ENCODE measurements at places on chromosomes 12 and 14. TPM values are rescaled to one million over a fixed set of nuclear protein-coding genes. Genes with fewer than 3 reads are reported as not detected.
A peak's percentile ranks its signal among the peaks of the same experiment; 100 is the strongest.

The PSME2 gene
- 536 TPM for total RNA-seq

The GPR33 gene
- total RNA-seq: not detected

The B4GALNT1 gene
- 0.63 TPM for total RNA-seq

The DCN gene
- total RNA-seq: 612 TPM

The TMCC3 gene
- 0.82 TPM for total RNA-seq

GRCh38 chr14:86055512-86056075 lies 525.6 kb downstream of the FLRT2 start:
- peak; percentile 60 for DNase-seq

DNA sequence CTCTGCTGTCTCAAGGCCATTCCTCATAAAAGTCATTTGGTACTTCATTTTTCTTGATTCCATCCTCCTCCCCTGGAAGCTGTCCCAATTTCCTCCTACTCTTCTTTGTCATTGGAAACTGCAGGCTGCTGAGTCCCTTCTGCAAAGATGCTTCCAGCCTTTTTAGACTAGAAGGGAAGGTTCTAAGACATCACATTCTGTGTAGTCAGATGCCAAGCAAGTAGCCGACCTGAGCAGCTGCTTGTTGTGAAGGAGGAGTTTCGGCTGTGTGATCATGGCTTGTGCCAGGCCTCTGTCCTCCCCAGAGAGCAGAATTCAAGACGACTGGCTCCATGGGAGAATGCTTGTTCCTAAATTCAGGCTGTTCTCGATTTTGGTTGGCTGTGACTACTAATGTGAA lies 8.7 kb downstream of the RFC5 start:
- DNase-seq: no peak

DNA sequence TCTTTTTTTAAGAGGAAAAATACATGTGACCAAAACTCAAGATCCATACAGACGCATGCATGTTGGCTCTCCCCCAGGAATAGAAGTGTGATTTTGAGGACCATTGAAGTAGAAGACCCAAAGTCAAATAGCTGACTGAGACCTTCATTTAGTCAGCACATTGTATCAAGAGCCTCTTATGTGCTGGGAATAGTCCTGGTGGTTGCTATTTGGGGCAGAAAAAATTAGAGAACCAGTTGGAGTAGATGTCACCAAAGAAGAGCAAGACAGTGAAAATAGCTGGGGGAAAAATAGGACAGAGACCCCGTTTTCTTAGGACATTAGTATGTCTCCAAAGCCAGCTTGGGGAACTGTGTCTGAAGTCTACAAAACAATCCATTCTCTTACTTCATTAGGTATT lies 93.6 kb downstream of the PELI2 start:
- DNase-seq: peak; percentile 32

- no peak for DNase-seq
Measured at GRCh38 chr14:97270308-97270707, 473.1 kb downstream of the VRK1 start.

DNA sequence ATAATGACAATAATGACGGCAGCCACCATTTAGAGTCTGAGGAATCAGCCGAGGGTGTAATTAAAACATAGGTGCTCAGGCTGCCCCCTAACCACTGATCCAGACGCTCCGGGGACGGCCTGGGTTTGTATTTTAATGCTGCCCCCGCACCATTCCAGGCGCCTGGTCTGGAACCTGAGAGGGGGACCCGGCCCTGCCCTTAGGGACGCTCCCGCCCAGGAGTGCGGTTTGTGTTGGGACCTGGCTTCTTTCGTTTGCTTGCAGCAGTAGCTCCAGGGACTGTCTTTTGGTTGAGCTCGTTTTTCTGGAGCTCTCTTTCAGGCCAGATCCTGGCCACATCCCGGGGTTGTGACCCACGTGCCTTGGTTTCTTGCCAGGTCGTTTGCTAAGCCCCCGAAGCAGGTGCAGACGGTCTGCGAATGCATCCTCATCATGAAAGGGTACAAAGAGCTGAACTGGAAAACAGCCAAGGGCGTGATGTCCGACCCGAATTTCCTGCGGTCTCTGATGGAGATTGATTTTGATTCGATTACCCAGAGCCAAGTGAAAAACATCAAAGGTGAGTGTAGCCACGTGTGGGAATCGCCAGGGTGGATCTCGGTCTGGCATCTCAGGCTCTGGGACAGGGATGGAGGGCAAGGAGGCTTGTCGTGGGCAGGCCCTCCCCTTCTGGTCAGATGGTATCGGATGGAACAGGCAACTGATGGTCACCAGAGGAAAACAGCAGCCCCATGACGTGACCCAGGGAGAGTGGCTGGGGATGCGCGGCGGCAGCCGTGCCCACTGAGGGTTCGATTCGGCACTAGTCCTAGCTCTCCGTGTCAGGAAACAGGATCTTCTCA lies 63.5 kb downstream of the CCDC92 start:
- DNase-seq: no peak

DNA sequence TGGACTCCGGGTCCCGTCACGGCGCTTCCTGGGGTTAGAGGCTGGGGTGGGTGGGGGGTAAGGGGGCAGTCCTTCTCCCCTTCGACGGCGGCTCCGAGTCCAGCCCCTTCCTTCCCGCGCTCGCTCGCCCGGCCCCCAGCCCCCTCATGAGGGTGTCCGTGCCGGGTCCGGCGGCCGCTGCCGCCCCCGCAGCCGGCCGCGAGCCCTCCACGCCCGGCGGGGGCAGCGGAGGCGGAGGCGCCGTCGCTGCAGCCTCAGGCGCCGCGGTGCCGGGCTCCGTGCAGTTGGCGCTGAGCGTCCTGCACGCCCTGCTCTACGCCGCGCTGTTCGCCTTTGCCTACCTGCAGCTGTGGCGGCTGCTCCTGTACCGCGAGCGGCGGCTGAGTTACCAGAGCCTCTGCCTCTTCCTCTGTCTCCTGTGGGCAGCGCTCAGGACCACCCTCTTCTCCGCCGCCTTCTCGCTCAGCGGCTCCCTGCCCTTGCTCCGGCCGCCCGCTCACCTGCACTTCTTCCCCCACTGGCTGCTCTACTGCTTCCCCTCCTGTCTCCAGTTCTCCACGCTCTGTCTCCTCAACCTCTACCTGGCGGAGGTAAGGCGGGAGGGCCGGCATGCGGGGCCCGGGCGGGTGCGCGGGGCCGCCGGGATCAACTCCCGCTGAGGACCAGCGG lies 500 bp downstream of the GPR137C start:
- peak; percentile 76 for DNase-seq

- DNase-seq: no peak
Measured at GRCh38 chr14:80005561-80005960, 205.7 kb downstream of the DIO2 start.

DNA sequence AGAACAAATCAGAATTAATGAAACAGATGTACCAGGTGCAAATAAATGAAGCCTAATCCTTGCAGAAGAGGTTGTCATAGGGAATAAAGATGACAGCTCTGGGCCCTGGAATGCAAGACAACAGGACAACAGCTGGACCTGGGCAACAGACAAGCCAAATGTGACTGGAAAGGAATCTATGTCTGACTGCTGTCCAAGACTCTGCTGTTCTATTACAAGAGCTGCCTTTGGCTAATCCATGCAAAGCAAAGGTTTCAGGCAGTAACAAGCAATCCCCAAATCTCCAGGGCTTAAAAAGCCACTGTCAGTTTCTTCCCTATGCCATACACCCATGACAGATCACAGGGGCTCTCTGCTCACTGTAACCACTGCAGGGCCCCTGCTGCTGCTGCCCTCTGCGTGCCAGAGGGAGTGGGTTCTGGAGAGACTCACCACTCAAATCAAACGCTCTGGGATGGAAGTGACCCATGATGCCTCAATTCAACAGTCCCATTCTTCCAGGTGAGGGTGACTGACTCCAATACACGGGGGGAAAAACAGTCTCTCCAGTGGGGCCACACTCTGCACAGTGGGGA lies 218.9 kb upstream of the SFSWAP start:
- DNase-seq: no peak

GRCh38 chr14:93068711-93069110 lies 47.0 kb downstream of the ITPK1 start:
- no peak for DNase-seq

DNA sequence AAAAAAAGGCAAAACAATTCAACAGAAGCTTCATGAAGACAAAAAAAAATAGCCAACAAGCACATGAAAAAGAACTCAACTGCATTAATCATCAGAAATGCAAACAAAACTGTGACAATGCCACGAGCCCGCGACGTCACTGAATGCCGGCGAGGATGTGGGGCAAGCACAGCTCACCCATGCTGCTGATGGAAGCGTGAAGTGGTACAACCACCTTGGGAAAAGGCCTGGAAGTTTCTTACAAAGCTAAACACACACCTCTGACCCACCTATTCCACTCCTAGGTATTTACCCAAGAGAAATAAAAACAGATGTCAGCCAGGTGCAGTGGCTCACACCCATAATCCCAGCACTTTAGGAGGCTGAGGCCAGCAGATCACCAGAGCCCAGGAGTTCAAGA lies 10.5 kb downstream of the BTBD6 start:
- no peak for DNase-seq

DNA sequence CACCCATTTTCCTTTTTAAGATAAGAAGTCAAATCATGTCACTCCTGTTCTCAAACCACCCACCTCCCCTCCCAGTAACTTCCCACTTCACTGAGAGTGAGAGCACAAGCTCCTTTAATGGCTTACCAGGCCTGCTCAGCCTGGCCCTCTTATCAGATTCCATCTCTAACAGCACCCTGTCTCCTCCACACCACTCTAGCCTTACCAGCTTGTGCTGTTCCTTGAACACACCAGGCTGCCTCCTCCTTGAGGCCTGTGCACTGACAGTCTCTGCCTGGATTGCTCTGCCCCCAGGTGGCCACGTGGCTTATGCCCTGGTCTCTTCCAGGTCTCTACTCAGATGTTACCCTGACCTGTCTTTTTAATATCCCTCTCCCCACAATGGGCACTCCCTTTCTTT lies 40.1 kb upstream of the EVL start:
- DNase-seq: peak; percentile 70

DNA sequence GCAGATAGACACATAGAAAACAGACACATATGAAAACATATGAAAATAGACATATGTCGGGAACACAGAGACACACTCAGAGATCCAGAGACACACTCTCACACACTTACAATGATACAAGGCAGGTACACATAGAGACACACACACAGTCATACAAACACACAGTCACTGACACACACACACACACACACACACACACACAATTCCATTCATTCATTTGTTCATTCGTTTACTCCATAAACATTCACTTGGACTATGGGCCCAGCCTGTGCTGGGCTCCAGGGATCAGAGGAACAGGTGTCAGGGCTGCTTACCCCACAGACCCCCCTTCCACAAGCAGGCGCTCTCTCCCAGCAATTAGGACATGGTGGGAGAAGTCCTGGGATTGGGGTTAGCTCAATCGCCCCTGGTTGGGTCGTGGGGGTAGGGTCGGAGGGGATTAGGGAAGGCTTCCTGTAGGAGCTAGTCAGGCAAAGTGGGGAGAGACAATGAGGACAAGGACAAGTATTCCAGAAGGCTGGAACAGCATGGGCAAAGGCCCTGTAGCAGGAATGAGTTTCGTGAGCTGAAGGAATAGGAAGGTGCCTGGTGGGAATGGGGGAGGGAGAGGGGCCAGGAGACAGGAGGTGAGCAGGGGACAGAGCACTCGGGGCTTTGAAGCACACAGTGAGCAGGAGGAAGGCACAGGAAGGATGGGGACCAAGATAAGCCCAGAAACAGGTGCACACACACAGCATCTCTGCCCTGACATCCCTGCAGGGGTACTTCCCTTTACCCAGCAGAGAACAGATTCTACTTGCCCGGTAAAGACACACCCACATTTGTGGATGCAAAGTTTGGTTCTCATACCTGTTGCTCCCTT lies 6.5 kb downstream of the RASAL1 start:
- DNase-seq: peak; percentile 82

GRCh38 chr12:117035287-117035686 lies 63.9 kb downstream of the TESC start:
- peak; percentile 55 for DNase-seq

- DNase-seq: no peak
Measured at GRCh38 chr12:88448337-88448915, 131.8 kb downstream of the KITLG start.

DNA sequence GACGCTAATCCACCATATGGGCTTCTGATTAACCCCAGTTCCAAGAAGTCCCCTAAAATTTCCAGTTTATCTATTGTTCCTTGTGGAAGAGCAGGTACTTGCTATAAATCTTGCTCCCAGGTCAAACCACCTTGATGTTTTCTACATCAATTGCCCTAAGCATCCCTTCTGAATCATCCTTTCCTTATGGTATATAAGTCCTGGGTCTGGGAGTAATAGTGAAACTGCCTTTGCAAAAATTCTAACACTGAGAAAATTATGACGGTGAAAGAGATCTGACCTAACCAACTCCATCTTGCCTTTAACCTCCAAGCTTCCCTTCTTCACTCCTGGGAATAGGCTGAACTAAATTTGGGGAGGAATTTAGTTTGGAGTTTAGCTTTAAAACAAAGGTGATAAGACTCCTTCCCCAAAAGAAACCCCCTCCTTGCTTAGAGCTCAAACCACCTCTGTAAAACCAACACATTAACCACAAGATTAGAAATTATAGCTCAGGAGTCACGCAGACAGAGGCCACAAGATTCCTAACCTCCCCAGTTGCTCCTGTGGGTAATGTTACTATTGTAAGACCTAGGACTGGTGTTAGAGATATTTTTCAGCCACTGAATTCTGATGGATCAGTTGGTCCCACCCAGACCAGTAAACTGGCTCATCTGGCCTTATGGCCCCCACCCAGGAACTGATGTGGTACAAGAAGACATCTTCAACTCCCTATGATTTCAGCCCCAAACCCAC lies 33.8 kb upstream of the DTX1 start:
- no peak for DNase-seq

- no peak for DNase-seq
Measured at GRCh38 chr14:66036547-66036946, 449.6 kb upstream of the CCDC196 start.

DNA sequence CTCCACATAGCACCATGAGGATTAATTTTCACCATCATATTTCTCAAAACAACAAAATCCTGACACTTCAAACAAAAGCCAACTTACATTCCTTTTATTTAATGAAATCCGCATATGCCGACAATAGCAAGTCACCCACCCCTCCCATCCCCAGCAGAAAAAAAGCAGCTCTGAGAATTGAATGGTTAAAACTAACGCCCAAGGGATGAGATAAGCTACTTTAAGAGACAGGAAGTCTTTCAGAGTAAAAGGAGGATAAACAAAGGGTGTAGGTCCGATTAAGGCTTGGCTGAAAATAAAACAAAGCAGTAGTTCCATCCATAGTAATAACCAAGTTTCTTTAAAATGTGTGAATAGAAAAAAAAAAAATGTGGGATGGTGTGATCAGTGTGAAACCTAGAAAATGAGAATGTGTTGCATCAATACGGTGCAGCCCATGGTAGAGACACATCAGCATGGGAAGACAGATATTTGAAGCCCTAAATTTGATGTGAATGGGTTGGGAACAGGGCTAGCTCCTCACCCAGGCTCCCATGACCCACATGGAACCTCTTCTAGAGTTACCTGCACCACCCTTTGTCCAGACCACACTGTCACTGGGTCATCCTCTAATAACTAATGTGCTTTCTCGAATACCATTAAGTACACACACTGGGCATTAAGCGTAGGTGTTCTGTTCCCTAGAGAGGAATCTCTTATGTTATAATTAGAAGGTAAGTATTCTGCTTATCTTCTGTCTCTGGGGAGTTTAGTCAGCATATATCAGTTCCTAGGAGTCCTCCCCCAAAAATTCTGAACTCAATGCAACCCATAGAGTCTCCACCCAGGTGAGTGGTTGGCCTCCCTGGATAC lies 31.7 kb downstream of the RTRAF start:
- DNase-seq: no peak

- no peak for DNase-seq
Measured at GRCh38 chr14:92520102-92521057, 6.8 kb downstream of the RIN3 start.

All from Karpas-422 (cell line).